ENCODE measurements at places on chromosomes 7 and 10. TPM values are rescaled to one million over a fixed set of nuclear protein-coding genes. Genes with fewer than 3 reads are reported as not detected.

SPDYE1 gene
- not detected for total RNA-seq

PLEKHA8 gene
- 21.3 TPM for total RNA-seq

DNA sequence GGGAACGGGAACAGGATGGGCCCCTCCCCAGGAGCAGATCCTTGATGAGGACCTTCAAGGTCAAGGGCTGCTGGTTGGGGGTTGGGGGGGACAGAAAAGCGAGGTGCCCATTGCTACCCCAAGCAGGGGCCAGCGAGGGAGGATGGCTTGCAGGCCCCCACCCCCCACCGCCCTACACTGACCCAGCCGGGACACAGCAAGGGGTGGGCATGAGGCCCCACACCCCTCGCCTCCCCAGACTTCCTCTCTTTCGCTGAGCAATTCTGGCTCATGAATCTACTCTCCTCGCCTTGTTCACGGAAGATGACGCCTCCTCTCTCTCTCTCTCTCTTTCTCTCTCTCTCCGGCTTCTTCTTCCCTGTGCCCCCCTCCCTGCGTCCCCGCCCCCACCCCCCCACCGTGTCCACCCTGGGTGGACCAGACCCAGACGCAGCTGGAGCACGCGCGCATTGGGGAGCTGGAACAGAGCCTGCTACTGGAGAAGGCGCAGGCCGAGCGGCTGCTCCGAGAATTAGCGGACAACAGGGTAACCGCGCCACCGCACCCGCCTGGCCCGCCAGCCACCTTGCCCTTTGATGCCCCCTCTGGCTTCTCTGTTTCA is 81.1 kb upstream of the GTF2IRD1 start:
- DNase-seq, result no peak

- DNase-seq, result no peak
These were observed 430.3 kb downstream of the AUTS2 start for GRCh38 chr7:70028620-70029019.

DNA sequence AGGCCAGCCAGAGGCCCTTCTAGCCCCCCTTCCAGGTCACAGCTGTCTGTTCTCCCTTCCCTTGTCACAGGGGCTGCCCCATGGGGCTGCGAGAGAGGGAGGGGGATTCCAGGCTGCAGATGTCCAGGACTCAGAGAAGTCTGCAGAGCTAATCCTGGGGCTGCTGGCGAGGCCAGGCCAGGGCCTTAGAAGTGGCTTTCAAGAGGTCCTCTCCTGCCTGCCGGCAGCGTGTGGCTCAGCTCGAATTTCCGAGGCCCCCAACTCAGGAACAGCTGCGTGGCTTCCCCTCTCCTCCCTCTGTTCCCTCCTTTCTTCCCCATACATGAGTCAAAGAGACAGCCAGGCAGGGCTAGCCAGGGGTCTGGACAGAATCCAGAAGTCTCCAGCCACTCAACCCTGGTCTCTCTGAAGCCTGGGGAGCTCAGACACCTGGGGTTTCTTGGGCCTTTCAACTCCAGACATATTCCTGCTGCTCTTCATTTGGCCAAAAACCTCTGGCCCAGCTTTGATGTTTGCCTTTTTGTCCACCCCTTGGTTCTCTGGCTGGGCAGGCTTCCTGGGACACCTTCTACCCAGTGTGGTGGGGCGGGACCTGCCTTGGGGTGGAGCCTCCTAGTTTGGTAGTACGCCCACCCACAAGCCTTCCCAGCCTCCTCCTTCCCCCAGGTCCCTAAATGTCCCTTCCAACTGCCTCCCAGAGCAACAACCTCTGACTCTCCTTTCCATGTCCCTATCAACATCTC is 21.8 kb upstream of the EIF5AL1 start:
- DNase-seq, result peak; percentile 63

DNA sequence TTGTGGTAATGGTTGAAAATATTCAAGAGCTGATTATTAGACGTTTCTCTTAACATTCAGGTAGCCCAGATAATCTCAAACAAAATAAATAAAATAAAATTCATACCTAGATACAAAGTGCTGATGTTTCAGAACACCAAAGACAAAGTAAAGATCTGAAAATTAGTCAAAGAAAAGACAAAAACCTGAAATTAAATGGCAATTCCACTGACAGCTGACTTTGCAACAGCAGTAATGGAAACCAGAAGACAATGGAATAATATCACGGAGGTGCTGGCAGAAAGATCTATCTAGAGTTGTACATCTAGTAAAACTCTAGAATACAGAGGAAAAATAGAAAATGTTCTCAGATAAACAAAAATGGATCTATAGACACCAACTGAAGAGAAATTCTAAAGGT is 58.0 kb upstream of the IKZF1 start:
- DNase-seq, result no peak

Data from urinary bladder (tissue), 4 donors.